ENCODE measurements at places on chromosomes 4 and X.
A peak's percentile ranks its signal among the peaks of the same experiment; 100 is the strongest.

GRCh38 chr4:40238700-40239548 lies 42.1 kb downstream of the RHOH start:
- no peak for DNase-seq

- peak; percentile 7 for DNase-seq
These were observed 250.5 kb upstream of the GPRIN3 start for GRCh38 chr4:89558147-89558546.

- DNase-seq: no peak
These were observed 115.5 kb downstream of the SOX3 start for GRCh38 chrX:140389331-140389730.

DNA sequence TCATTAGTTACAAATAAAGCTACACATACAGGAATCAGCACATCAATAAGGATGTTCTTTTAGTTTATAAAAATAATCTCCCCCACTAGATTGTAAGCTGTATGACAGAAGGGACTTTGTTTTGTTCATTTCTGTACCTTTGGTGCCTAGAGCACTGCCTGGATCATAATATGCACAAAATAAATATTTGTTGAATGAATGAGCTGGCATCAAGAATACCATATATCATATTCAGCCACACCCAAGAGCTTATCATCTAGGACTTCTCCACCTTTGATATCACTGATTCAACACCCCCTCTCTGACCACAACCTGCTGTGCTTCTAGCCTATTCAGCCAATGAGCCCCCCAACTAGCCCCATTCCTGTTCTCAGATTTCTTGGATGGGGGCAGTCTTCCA lies 10.6 kb downstream of the SYTL4 start:
- no peak for DNase-seq

DNA sequence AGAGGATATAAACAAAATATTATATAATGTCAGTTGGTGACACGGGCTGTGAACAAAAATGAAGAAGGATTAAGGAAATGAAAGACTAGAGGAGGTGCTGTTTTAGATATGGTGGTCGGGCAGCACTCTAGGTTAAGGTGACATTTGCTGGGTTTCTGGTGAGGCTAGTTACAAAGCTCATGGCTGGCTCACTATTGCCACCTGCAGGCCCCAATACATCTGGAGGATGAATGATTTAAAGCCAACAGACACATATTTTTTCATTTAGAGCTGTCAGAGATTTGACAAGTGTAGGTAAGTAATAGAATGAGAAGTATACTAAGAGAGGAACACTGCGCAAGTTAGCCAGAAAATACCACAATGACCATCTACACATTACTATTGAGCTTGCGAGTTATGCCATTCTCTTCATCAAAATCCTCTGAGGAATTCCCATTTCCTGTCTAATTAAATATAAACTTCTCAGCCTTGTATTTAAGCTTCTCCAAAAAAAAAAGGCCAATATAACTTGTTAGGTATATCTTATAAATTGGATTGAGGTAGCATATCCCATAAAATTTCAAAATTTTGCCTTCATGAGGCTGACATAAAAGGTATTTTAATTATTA lies 6.4 kb upstream of the FGG start:
- DNase-seq: peak; percentile 31

DNA sequence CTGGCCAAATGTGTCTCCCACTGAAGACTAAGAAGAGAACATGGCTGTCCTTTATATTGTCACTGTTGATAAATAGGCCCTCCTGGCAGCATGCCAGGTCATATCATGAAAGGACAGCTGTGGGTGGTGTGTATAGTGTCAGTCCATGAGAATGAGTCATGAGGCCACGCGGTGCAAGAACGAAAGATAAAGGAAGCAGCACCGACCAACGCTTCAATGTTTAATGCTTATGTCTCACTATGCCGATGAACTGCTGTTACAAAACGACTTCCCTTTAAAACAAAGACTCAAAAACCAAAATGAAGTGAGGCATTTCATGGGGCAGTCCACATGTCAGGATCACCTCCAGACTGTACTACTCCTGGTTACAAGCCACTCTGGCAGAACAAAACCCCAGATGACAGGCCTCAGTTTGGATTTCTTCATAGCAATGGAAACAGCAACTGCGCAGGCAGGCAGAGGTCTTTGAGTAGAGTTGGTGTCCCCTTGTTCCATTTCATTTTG lies 5.2 kb upstream of the TCEANC start:
- peak; percentile 45 for DNase-seq

DNA sequence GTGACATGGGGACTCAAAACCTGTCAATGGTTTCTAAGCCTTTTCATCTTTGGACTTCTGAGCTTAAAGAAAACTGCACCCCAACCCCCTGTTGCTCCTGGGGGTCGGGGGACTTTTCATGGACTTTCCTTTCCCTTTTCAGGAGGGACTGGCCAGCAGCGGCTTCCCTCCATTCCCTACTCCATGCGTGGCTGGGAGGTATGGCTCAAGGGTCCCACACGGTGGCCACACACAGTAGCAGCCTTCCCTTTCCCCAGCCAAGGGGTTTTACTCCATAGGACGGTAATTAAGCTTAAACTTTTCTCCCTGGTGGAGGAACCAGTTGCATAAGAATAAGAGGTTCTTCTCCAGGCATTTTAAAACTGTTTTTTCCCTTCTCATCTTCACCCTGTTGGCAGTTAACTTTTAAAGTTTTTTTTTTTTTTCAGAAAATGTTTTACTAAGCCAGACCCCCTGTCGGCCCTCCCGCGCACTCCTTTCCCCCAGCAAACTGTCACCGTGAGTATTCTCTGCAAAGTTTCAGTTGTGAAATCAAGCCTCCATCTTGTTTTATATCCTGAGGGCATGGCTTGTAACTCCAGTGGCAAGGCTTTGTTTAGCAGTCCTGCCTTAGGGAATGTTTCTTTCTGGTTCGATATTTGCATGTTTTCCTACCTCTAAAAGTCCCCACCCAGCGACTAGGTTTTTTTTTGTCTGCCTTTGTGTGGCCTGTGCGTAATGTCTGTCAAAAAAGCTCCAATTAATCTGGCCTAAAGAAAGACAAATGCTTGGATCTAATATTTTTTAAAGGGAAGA lies 325.7 kb downstream of the TLL1 start:
- no peak for DNase-seq
